ENCODE measurements at places on chromosomes 4 and X. TPM values are rescaled to one million over a fixed set of nuclear protein-coding genes. Genes with fewer than 3 reads are reported as not detected.

PRKX gene
- 23.1 TPM for total RNA-seq

TMEM150C gene
- total RNA-seq = 9.2 TPM

UGDH gene
- total RNA-seq = 73.4 TPM

CLDN22 gene
- total RNA-seq = not detected

DCAF12L2 gene
- not detected for total RNA-seq

DCAF4L1 gene
- total RNA-seq = 0.35 TPM

GPC4 gene
- 9.5 TPM for total RNA-seq

HPGDS gene
- total RNA-seq = 4.1 TPM

CCNB3 gene
- total RNA-seq = 0.48 TPM

HSFX4 gene
- total RNA-seq = not detected

SLC4A4 gene
- 5.5 TPM for total RNA-seq

RASSF6 gene
- not detected for total RNA-seq

PPP2R2C gene
- 1.1 TPM for total RNA-seq

IL2 gene
- total RNA-seq = not detected

ATP1B4 gene
- not detected for total RNA-seq

TREX2 gene
- 0.80 TPM for total RNA-seq

RPL39 gene
- total RNA-seq = 1,220 TPM

UCP1 gene
- not detected for total RNA-seq

PRMT9 gene
- 11.5 TPM for total RNA-seq

TEC gene
- total RNA-seq = 5.4 TPM

SPIN4 gene
- total RNA-seq = 2.4 TPM

RHOXF1 gene
- 1.2 TPM for total RNA-seq

ZNF718 gene
- total RNA-seq = 3.6 TPM

SUPT20HL2 gene
- not detected for total RNA-seq

LNX1 gene
- 20.7 TPM for total RNA-seq

CFI gene
- total RNA-seq = 21.9 TPM

DCTD gene
- 107 TPM for total RNA-seq

DCAF8L2 gene
- not detected for total RNA-seq

ADH1B gene
- 2,315 TPM for total RNA-seq

MGARP gene
- 0.39 TPM for total RNA-seq

PPEF1 gene
- total RNA-seq = not detected

ACSL4 gene
- total RNA-seq = 155 TPM

MAGEA2 gene
- not detected for total RNA-seq

VEGFC gene
- total RNA-seq = 27.6 TPM

PDZD4 gene
- total RNA-seq = 2.5 TPM

GPR119 gene
- not detected for total RNA-seq

MTTP gene
- 0.74 TPM for total RNA-seq

IL3RA gene
- 13.3 TPM for total RNA-seq

TASL gene
- 4.0 TPM for total RNA-seq

COMMD8 gene
- total RNA-seq = 12.1 TPM

RBMX2 gene
- total RNA-seq = 15.4 TPM

NWD2 gene
- 29.0 TPM for total RNA-seq

TCEAL9 gene
- 48.1 TPM for total RNA-seq

GLRA3 gene
- total RNA-seq = not detected

GYPE gene
- total RNA-seq = 1.7 TPM
